ENCODE measurements at places on chromosomes 12 and 14. TPM values are rescaled to one million over a fixed set of nuclear protein-coding genes. Genes with fewer than 3 reads are reported as not detected.

BMP4 gene
- total RNA-seq, result 16.0 TPM

- peak; percentile 93 for DNase-seq
Observed at GRCh38 chr14:76701981-76702380, 59.3 kb upstream of the VASH1 start.

- no peak for DNase-seq
Observed at GRCh38 chr12:10154145-10154496, 17.8 kb downstream of the OLR1 start.

- no peak for DNase-seq
Observed at GRCh38 chr14:24283796-24284460, 12.5 kb upstream of the RABGGTA start.

DNA sequence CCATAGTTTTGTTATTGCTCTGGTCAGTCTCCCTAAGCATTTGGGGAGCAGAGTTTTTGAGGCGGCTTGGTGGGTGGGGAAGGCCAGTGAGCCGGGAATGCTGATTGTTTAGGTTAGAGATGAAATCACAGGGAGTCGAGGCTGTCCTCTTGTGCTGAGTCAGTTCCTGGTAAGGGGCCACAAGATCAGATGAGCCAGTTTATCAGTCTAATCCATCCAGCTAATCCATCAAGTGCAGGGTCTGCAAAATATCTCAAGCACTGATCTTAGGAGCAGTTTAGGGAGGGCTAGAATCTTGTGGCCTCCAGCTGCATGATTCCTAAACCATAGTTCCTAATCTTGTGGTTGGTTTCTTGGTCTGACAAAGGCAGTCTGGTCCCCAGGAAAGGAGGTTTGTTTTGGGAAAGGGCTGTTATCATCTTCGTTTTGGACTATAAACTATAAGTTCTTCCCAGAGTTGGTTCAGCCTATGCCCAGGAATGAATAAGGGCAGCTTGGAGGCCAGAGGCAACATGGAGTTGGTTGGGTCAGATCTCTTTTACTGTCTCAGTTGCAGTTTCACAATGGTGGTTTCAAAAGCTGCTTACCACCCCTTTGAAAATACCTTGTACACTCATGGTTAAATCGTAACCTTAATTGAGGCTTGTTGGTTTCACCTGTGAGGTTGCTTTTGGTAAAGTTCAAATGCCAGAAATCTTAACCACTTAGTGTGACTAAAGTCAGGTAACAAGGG, 33.6 kb upstream of the HIGD1C start:
- no peak for DNase-seq

NTF3 gene
- 0.71 TPM for total RNA-seq

GRCh38 chr14:95725685-95726336, 11.9 kb upstream of the TCL1A start:
- peak; percentile 74 for DNase-seq

RFX4 gene
- total RNA-seq, result not detected

GRCh38 chr12:127075981-127076380, 1191.0 kb upstream of the TMEM132C start:
- no peak for DNase-seq

PWP1 gene
- total RNA-seq, result 46.9 TPM

DNA sequence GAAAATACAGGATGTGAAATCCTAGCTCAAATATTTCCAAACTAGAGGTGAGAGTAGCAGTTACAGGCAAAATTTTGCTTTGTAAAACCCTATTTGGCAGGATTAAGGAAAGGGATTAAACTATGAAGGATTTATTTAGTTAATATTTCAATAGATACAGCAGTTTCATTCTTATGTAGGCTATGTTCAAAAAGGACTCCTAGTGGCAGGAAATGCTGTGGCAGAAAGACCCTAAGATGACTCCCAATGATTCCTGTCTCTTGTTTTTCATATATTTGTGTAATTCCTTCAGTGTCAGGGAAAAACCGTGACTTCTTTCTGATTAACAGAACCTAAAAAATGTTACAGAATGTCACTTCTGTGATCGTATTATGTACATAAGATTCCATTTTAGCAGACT, 299.5 kb upstream of the RPL10L start:
- no peak for DNase-seq

RASSF9 gene
- 3.6 TPM for total RNA-seq

GRCh38 chr12:111311011-111311410, 57.9 kb downstream of the PHETA1 start:
- no peak for DNase-seq

DNA sequence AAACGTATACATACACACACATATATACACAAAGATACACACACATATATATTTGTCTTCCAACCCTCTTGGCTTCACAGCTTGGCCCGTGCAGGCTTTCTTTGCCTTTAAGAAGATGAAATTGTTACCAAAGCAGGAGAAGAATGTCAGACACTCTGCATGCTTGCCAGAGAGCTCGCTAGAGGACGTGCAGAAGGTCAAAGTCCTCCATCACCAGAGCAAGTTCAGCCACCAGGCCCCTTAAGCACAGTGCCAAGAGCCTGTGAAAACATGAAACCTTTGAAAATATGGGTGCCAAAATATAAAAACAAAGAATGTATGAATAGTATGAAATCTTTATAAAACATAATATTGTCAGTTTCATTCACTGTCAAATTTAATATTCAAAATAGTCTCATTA, 14.9 kb upstream of the MCRS1 start:
- no peak for DNase-seq

GRCh38 chr14:79064214-79064613, 894.0 kb downstream of the NRXN3 start:
- no peak for DNase-seq

- no peak for DNase-seq
Observed at GRCh38 chr12:59500335-59500734, 95.5 kb upstream of the SLC16A7 start.

ZC2HC1C gene
- 7.1 TPM for total RNA-seq

DNA sequence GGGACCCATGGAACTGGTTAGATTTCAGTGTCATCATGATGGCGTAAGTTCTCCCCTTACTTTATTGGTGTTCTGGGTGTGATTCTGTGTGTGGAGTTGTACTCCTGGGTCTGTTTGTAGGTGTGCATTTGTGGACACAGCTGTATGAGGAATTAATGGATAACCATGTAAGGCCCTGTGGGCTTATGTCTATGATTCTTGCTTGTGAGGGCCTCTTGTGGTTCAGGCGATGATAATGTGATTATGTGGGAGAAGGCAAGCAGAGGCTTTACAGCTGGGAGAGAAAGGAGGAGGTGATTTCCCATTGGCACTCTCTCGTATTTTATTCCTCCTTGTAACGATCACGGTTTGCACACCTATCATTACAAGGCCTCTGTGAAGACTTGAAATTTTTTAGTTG, 96.1 kb downstream of the SCN8A start:
- DNase-seq, result no peak

AMIGO2 gene
- total RNA-seq, result 3.8 TPM

NUBPL gene
- total RNA-seq, result 10.3 TPM

OR6C4 gene
- total RNA-seq, result not detected

CLEC4A gene
- total RNA-seq, result 0.58 TPM

DNA sequence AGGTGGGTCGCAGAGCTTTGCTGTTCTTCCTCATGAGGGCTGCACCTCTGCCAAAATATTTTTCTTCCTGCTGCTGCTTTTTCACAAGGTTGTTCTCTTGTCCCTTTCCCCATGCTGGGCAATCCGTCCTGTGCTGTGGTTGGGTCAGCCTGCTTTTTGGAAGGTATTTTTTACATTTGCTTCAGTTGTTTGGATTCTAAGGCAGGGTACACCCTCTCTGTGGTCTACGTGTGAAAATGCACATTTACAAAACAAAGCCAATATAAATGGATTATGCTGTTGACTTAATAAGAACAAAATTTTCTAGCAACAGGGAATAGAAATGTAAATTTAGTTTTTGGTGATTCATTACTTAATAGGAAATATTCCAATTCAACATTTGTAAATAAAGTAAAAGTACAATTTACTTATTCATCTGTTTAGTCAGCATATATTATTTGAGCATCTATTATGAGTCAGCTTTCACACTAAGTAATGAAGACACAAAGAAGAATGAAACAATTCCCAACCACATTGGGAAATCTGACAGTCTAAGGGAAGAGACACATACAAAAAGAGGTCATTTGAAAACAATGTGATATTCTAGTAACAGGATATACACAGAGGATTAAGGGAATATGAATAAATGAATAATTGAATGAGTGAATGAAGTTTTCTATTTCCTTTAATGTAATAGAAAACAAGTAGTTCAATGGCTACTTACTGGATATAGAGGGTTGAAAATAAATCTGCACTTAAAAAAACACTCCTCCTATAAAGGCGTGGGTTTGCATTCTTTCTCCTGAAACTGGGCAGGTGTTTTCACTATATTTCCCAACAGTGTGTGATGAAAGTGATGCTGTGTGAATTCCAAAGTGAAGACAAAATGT, 94.6 kb upstream of the PRICKLE1 start:
- peak; percentile 70 for DNase-seq

DNA sequence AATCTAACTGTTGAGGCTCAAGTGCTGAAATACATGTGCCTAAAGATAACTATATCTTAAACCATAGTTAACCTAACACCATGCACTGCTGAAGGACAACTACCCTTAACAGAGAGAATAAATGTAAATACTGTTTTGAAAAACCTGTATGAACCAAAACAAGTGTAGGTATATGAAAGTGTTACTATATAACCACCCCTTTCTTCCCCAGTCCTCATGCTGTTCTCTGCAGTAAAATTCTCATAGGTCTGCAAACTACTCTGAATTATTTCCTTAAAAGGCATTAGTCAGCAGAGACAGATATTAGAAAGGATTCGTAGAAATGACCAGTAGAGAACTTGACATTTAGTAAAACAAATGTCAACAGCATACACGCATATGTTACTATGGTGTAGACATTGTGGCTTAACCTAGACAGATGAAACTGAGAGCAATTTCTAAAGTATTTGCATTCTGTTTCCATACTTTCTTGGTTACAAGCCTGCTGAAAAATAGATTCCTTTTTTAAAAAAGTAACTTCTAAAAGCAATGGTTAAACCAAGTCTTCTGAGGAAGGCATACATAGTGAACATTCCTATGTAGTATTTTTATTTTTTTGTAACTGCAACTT, 13.9 kb downstream of the CSRP2 start:
- no peak for DNase-seq

DNA sequence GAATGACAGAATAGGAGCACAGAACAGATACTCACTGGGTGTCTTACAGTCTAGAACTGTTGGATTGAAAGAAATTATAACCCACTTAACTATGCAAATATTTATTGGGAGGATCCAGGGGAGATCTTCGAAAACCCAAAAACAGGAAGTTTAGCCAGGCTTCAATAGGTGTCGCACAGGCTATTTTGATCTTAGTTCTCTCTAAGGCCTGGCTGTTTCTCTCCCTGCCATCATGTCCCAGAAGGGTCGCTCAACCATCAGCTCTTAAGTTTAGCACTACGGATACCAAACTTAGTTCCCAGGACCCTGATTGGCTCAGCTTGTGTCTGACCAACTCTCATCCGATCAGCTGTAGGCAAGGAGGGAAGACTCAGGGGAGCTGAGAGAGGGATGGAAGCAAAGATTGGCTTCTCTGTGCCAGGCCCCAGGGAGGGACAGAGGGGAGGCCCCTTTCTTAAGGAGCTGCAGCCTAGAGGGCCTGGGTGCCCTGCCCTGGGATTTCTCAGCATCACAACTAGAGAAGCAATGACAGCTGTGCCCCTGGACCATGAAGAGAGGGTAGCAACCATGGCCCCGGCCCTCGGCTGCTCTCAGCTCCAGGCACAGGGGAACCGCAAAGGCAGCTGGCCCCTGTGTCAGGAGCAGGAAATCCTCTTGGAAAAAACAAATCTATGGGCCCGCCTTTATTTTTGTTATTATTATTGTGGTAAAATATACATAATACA, 13.5 kb downstream of the PHETA1 start:
- DNase-seq, result no peak

WNT1 gene
- total RNA-seq, result not detected

GRCh38 chr12:96224219-96224615, 30.0 kb downstream of the ELK3 start:
- no peak for DNase-seq

GRCh38 chr12:67759829-67760228, 111.3 kb downstream of the DYRK2 start:
- DNase-seq, result no peak

- DNase-seq, result no peak
Observed at GRCh38 chr14:95490138-95490509, 26.3 kb downstream of the SYNE3 start.

GRCh38 chr12:80472911-80473500, 29.0 kb downstream of the PTPRQ start:
- no peak for DNase-seq

GRCh38 chr14:100840286-100841065, 14.6 kb downstream of the MEG3 start:
- DNase-seq, result no peak

ACOT4 gene
- 0.50 TPM for total RNA-seq

SLC6A12 gene
- not detected for total RNA-seq

NUP37 gene
- 16.4 TPM for total RNA-seq

TAS2R7 gene
- total RNA-seq, result not detected

UBE3B gene
- 42.4 TPM for total RNA-seq

FLRT2 gene
- total RNA-seq, result 5.0 TPM

- DNase-seq, result peak; percentile 26
Observed at GRCh38 chr12:94839347-94839746, 164.2 kb downstream of the NDUFA12 start.

GRCh38 chr14:36019126-36019525, 157.4 kb downstream of the PTCSC3 start:
- DNase-seq, result no peak

NGB gene
- 2.7 TPM for total RNA-seq

DNA sequence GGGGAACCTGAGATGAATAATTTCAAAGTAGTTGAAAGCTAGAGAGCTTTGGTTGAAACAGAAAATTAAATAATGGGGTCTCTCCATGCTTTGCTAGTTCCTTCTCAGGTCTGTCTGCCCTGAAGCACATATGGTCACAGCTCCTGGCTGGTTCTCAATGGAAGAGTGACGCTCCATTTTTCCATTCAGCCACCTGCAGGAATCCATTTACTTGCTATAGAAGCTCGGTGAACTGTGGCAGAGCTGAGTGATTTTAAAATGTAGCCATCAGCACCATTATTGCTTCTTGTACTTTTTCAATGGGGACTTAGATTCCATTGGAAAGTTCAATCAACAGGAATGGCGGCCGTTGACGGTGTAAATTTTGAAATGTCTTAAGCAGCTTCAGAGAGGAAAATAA, 525.2 kb downstream of the GLT1D1 start:
- DNase-seq, result no peak

GRCh38 chr14:101071493-101071906, 168.0 kb upstream of the RTL1 start:
- peak; percentile 89 for DNase-seq

- DNase-seq, result peak; percentile 31
Observed at GRCh38 chr12:30805959-30806358, 51.2 kb upstream of the CAPRIN2 start.

- DNase-seq, result no peak
Observed at GRCh38 chr14:51248016-51248987, 8.3 kb downstream of the TMX1 start.
